ENCODE measurements at places on chromosomes 1 and 21. TPM values are rescaled to one million over a fixed set of nuclear protein-coding genes. Genes with fewer than 3 reads are reported as not detected.
A peak's percentile ranks its signal among the peaks of the same experiment; 100 is the strongest.

HAX1 gene
- total RNA-seq, result 64.5 TPM

DNA sequence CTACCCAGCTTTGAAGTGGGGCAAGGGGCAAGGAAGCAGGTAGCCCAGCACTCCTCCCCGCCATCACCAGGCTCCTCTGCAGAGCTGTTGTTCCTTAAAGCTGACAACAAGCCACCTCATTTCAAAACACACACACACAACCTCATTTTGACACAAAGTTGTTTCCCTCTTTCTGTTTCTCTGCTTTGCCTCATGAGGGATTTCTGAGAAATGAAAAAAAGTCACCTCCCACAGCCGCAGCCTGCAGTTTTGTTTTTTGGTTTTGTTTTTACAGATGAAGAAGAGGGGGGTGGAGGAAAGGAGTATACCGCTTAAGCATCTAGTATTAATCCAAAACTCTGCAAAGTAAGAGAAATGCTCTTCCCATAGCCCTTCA is 12.1 kb downstream of the MCL1 start:
- DNase-seq, result no peak

DNA sequence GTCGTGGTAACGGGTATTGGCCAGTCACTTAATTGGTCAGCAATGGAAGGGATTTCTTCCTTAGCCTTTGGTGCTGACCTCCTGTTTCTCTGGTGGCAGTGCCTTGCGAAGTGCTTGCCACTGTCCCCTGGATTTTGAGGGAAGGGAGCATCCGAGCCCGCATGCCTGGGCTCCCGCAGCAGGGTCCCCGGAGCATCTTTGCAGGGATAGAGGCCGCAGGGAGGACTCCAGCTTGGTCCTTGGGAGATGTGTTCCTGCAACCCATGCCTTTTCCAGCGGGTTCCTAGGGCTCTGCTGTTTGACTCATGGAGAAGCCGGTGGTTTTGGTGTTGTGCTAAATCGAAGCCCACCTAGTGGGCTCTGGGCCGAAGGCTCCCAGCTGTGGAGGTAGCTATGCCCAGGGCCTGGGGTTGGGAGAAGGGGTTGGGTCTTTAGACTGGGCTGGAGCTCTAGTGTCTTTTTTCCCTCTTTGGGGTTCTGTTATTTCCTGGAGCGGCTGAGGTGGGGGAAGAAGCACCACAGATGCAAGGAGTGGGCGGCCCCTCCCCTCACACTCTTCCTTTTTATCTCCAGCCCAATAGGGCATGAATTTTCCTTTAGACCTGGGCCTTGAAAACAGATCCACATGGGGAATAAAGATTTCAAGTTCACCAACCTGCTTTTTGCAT is 39.0 kb downstream of the PIK3CD start:
- DNase-seq, result no peak

- DNase-seq, result no peak
Observed at GRCh38 chr1:36735939-36736730, 253.4 kb upstream of the CSF3R start.

CRP gene
- total RNA-seq, result 0.20 TPM

GRCh38 chr1:14955976-14956375 is 197.6 kb upstream of the TMEM51 start:
- no peak for DNase-seq

DNA sequence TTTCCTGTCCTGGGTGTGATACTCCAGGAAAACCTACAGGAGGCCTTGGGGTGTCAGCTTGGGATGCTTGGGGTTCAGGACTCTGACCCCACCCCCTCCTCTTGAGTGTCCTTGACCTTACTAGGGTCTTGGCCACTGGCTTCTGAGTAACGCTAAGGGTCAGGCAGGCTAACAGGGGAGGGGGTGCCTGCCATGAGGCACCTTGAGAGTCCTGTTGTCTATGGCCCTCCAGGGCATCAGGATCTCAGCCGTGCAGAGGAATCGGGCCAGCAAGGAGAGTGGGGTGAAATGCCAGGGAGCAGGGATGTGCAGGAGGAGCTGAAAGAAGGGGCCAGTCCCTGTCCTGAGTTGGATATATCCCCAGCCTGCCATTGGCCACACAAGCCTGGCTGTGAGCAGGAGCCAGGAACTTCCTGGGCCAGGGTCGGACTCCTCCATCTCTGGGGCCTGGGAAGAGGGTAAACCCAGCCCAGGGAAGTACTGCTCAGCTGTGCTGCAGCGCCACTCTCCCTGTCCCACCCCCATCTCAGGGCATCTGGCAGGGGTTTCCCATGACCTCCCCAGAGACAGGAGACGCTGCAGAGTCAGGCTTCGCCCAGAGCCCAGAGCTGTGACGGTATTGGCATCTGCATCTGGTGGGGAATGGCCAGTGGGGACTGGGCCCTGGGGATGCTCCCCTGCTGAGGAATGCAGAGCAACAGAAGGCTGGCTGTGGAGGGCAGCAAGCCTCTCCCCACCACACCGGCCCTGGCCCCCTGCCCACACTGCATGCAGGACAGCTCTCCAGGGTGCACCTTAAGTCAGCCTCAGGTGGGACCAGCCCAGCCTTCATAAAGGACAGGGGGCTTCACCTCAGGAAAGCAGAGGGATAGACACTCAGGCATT is 6.3 kb downstream of the KIF21B start:
- DNase-seq, result peak; percentile 52

- DNase-seq, result peak; percentile 83
Observed at GRCh38 chr1:151047925-151048644, 534 bp downstream of the C1orf56 start.

GRCh38 chr1:28796352-28797211 is 15.4 kb upstream of the OPRD1 start:
- DNase-seq, result no peak

RHBDL2 gene
- total RNA-seq, result 16.6 TPM

LRRC3 gene
- total RNA-seq, result 2.7 TPM

DNA sequence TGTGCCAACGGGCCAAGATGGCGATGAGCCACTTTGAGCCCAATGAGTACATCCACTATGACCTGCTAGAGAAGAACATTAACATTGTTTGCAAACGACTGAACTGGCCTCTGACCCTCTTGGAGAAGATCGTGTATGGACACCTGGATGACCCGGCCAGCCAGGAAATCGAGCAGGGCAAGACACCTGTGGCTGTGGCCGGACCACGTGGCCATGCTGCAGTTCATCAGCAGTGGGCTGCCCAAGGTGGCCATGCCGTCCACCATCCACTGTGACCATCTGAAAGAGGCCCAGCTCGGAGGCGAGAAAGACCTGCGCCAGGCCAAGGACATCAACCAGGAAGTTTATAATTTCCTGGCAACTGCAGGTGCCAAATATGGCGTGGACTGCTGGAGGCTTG is 32.2 kb upstream of the GPR137B start:
- no peak for DNase-seq

GRCh38 chr1:97461782-97462181 is 459.1 kb downstream of the DPYD start:
- DNase-seq, result no peak

DNA sequence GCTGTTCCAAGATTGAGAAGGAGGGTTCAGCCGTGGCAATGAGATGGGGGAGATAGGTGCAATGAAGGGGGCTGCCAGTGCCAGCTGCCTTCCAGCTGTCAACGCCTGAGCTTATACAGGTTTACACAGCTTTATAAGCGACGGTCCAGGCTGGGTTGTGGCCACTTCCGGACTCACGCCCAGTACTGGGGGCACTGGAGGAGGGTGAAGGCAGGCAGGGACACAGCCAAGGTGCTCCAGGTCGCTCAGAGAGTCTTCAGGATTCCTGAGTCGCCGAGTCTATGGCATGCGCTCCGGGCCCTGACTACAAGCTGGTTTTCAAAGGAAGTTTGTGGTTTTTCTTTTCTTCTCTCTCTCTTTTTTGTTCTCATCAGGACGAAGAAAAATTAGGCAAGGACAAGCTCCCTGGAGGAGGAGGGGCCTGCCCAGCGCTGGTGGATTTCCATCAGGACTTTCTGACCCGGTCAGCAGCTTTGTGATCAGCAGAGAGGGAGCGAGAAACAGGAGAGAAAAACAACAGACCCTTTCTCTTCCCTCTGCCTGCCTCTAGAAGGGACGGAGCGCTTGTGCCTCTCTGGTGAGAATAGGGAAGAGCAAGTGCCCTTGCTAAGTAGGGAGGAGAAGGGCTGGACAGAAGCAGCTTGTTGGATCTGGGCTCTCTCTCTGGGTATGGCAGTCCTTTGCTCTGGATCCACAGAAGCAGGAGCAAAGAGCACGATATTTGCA is at the start of gene MINDY1:
TSS of gene MINDY1 (minus strand) at position 576 of the 726 bp plus-strand sequence. CDS start 4,285 bp downstream, outside the sequence.
- DNase-seq, result peak; percentile 86

DNA sequence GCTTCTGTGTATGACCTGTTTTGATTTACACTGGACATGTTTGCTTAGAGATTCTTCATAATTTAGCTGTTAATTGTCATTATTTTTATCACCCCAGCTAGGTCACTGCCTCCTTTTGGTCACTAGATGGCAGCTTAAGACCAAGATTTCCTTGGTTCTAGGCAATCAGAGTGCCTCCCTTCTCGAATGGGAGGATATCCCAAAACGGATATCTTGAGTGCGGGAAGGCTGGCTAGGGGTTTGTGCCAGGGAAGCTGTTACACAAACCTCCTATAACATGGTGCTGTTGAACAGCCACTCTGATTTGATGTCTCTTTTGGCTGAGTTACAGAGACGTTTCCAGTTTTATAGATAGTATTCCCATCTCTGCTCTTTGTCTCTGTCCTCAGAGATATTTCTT is 283.5 kb downstream of the S1PR1 start:
- DNase-seq, result peak; percentile 29

GRCh38 chr1:245677461-245678240 is 522.9 kb downstream of the KIF26B start:
- no peak for DNase-seq

GRCh38 chr1:59985911-59986515 is 59.4 kb upstream of the CYP2J2 start:
- DNase-seq, result no peak

SYT6 gene
- total RNA-seq, result 0.82 TPM

DNA sequence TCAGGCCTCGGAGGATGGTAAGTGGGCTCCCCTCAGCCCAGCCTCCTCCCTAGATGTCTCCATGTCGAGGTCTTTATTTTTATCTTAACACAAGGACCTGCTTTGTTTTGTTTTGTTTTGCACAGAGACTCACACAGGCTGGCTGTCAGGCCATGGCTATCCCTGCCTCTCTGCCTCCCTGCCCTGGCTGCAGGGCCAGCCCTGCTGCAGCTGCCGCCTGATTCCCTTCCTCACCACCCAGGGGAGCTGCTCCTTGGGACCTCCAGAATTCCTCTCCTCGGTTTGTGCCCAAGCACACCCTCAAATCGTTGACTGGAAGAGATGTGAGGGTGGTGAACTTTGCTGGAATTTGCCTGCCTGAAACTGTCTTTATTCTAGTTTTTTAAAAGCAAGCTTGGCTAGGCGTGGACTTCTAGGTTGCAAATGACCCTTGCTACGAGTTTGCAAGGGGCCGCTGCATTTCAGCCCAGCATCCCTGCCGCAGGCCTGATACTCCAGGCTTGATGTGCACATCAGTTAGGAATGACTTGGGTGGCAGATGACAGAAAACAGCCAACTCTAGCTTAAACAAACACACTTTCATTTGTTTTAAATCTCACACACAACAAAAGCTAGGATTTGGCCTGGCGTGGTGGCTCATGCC is 37.1 kb downstream of the WNT9A start:
- no peak for DNase-seq

GRCh38 chr1:231931846-231932454 is 305.4 kb downstream of the DISC1 start:
- no peak for DNase-seq

DNA sequence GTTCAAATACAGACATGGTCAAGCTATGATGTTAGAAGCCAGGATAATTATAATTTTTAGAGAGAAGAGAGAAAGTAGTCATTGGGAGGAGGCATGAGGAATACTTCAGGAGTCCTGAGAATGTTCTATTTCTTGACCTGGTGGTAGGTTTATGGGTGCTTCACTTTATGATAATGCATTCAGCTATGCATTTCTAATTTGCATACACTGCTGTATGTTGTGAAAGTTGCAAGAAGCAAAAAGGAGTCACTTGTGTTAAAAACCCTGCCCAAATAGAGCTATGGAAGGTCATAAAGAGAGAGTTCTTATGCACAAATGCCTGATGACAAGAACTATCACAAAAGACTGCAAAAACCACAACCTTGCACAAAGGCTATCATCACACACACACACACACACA is 45.3 kb downstream of the APCS start:
- DNase-seq, result no peak
